HT-29 (cell line): ENCODE measurements at places on chromosomes 6 and 20.
A peak's percentile ranks its signal among the peaks of the same experiment; 100 is the strongest.

DNA sequence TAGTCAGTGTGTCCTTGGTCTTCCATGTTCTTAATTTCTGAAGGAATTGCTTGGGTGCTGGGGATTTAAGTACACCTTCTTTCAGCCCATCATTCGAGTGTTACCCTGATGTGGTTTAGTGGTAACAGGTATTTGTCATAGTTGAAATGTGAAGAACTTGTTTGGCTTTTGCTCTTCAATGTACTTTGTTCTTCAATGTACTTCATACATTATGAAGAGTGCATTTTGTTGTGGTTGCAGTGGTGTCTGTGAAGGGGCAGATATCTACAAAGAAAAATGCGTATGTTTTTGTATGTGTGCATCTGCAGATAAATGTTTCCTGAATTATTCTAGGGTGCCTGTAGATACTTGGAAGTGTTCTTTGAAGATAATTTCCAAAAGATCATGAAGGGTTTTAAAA, 111.2 kb upstream of the SUPT3H start:
- no peak for DNase-seq

DNA sequence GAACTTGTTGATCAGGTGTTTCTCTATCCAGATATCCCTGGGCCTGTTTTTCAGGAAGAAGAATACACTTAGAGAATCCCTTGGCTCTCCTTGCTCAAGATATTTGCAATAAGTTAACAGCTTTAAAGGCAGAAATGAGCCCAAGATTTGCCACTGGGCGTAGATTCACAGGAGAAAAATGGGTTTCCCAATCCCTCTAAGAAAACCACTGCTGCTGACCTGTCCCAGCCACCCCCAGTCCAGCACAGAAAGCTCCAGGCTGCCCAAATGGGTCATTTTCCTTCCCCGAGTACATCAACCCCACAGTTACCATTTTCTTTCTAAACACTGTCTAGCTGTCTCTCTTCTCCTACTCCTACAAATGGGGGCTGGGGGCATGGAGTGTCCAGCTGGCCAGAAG, 67.3 kb downstream of the ANKRD60 start:
- DNase-seq: no peak

- DNase-seq: peak; percentile 67
Observed at GRCh38 chr6:20404641-20405032, 3.0 kb downstream of the E2F3 start.

DNA sequence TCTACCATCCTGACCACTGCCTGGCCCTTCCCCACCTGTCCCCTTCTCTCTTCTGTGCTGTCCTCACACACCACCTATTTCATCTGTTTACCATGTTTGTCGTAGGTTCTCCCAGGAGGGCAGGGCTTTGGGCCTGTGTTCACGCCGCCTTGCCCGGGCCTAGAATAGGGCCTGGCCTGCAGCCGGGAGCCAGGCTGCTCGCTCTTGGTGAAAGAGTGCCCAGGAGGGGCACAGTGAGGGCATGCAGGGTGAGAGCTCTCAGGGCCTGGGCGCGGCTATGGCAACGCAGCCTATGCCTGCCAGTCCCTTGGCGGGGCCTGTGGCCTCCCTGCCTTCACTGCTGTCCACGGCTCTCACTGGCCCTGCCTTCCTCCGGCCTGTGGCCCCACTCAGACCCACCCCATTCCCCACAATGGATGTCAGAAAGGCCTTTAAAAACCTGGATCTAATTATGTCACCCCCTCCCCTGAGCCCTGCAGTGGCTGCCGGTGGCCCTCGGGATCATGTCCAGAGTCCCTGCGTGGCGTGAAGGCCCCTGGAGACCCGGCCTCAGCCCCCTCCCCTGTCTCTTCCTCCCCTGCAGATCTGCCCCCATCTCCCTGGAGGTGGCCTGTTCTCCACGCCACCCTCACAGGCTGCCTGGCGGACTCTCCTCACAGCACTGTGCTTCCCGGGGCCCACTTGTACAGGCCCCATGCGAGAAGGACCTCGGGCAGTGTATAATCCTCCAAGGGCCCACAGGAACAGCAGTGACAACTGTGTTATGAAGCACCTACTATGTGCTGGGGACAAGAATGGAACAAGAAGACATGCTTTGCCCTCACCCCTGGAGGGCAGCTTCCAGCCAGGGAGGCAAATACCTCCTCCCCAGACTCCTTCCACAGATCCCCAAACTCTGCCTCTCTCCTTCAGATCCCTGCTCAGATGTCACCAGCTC, 22.9 kb upstream of the NOL4L start:
- no peak for DNase-seq

DNA sequence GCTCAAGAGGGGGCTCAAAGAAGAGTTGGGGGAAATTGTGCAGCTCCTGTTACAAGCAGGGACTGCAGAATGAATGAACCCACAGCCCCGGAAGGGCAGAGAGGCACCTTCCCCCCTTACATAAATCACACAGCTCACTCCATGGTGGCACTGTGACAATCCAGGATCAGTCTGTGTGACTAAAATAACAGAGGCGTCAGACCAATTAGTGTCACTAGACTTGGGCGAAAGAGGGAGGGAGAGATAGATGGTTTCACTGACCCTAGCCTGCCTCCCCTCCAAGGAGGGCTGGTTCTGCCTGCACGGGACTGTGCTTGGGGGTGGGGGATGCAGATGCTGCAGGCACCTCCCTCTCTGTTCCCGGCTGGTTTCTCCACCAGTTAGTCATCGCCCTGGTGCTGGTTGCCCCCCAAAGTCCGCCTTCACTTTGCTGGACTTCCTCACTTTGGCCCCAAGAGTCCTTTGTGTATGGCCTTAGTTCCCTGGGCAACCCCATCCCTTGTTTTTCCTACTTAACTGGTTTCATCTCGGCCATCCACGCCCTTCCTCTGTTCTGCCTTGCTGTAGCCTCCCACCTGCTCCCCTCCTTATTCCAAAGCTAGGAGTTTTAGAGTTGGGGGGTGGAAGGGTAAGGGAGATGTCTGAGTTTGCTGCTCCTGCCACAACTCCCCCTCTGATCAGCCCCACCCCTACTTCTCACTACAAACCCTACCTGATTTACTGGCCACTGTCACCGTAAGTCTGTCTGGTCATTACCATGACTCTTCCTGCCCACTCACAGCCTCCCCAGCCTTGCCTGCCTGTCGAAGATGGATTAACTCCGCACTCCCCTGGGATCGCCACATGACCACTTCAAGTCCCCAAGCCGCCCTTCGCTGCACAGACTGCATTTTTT, 17.7 kb downstream of the CCDC167 start:
- no peak for DNase-seq

DNA sequence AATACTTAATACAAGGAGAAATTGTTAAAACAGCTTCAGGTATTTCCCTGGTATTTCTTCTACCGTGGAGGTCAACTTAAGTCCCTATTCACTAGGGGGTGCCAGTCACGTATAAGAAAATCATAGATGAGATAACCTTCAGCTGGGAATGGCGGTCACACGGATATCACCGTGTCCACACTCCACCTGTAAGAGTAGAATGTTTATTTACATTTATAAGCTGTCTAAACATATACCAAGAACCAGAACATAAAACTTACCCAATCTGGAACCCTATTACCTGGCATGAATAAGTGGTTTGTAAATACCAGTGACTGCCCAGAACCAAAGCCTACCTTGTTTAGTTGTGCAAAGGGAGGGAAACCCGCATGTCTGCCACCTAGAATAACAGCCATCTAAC, 1.9 kb upstream of the ELOVL4 start:
- peak; percentile 81 for DNase-seq

- peak; percentile 84 for DNase-seq
Observed at GRCh38 chr20:50724851-50725723, 6.3 kb upstream of the PARD6B start.

DNA sequence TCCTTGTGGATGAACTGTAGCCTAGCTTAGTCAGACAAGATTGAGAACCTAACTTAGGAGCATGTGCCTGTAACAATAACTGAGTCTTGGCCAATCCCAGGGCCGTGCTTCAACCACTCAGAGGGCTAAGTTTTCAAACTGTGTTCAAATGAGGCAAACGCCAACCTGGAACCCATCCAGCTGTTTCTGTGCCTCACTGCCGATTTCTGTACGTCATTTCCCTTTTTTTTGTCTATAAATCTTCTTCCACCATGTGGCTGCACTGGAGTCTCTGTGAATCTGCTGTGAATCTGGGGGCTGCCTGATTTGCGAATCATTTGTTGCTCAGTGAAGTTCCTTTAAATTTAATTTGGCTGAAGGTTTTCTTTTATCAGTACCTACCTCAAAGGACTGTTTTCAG, 115.0 kb upstream of the CHD6 start:
- DNase-seq: no peak

DNA sequence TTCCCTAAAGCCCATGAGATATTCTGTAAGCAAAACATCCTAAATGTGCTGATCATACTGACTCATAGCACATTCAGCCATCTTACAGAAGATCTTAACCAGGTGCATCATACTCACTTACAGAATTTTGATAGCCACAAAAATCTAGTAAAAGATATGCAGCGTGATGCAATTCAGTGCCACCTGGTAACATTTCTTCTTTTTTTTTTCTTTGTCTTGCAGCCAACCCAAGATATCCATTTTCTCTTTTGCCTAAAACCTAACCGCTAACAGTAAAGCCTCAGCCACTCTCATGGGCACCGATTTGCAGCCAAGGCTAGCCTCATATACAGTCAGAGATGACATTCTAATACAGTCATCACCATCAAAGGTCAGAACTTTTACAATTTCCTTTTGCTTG, 293.3 kb downstream of the HACE1 start:
- DNase-seq: no peak

DNA sequence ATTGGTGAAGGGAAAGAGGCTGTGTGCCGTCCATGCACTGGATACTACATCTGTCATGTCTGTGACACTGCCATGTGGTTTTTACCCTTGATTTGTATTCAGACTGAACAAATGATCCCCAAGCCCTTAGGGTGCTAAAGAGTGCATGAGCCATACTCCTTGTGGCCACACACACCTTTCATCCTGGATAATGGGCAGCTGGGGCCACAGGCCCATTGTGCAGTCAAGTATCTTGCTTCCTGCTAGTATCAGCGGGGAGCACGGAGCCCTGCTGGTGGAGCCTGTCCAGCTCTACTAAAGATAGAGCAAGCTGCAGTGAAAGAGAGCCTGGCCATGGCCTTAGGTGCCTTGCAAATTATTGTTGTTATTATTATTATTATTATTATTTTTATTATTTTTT, 75.1 kb downstream of the SLX4IP start:
- no peak for DNase-seq

GRCh38 chr20:23320317-23320716, 30.3 kb upstream of the NXT1 start:
- peak; percentile 67 for DNase-seq

GRCh38 chr6:14924126-14925024, 321.5 kb upstream of the JARID2 start:
- DNase-seq: no peak

GRCh38 chr6:67642582-67642981, 992.5 kb upstream of the ADGRB3 start:
- DNase-seq: no peak

DNA sequence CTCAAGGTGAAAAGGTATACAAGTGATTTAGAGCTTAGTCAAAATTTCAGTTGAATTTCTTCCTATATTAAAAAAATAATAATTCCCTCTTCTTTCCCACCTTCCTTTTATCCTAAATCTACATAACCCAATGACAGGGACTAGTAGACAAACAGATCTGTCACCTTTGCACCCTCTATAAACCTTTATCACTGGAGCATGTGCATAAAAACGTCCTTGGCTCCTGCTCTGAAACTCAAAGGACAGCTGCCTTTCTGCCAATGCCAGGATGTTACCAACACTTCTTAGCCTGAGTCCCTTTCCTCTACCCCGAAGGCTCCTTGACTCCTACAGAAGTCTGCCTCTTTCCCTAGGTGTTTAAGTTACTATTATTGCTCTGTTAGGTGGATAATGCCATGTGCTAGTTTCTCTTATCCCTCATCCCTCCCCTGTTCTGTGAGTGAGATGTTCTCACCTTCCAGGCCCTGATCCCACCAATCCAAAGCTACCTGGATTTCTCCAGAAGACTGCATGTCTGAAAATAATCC, 4.3 kb downstream of the CLVS2 start:
- no peak for DNase-seq

GRCh38 chr6:143581835-143582480, 70.4 kb upstream of the FUCA2 start:
- no peak for DNase-seq

- peak; percentile 84 for DNase-seq
Observed at GRCh38 chr20:44714701-44715498, at the start of gene CCN5. CCN5 (plus strand) TSS chr20:44715369; CDS start chr20:44715391, 22 bp downstream.

GRCh38 chr6:49772285-49772684, 14.8 kb downstream of the PGK2 start:
- DNase-seq: no peak

GRCh38 chr6:105675715-105676397, 273.0 kb upstream of the PREP start:
- DNase-seq: peak; percentile 7

DNA sequence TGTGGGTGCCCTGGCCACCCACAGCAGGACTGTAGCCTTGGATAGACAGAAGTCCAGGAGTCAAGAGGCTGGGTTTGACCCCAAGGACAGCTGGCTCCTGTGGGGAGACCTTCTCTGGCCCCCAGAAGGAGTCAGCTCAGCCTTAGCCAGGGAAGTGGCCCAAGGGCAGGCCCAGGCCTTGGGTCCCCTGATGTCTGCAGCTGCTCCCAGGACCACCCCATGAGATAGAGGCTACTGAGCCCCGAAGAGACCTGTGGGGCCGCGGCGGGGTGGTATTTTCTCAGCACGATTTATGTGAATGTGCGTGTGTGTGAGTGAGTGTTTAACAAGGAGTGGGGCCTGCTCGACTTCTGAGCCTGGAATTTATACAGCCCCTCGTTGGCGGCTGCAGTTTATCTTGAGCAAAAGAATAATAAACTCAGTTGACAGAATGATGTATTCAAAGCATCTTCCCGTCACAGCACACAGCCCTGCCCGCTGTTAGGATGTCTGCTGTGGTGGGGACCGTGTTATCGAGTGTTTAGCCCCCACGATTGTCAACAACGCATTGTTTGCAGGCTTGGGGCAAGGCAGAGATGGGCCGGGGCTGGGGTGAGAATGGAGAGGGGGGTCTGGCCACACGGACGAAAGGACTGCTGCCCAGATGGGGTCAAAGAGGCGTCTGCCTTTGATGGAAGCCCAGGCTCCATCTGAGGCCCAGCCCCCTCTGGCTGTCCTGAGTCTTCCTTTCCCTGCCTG, 163.3 kb downstream of the VEGFA start:
- DNase-seq: no peak

DNA sequence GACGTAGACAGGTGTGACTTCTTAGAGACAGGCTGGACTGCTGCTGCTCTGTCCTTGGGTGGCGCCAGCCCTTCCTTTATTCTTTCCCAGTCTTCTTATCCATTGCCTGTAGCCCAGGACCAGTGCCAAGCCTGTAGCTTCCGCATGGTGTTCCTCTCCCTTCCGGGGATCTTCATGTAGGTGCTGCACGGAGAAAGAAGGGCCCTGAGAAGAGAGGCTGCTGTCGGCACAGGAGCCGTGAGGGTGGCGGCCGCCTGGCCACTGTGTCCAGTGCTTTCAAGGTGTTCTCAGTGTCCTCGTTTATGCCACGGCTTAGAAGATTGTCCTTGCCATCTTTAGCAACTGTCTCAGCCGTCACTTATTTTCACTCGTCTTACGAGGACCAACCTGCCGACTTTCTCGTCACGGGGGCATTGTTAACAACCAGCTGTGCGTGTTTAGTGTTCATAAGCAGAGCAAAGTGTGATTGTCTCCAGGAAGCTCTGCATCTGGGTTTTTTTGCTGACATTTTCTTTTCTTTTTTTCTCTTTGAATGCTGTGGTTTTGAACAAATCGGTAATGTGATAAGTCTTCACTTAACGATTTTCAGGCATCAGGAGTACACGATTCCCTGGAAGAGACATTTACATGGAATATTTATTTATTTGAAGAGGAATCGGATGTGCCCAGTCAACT, 61.2 kb downstream of the PPP1R14C start:
- DNase-seq: no peak
